ENCODE measurements at places on chromosomes 13 and 19.

DNA sequence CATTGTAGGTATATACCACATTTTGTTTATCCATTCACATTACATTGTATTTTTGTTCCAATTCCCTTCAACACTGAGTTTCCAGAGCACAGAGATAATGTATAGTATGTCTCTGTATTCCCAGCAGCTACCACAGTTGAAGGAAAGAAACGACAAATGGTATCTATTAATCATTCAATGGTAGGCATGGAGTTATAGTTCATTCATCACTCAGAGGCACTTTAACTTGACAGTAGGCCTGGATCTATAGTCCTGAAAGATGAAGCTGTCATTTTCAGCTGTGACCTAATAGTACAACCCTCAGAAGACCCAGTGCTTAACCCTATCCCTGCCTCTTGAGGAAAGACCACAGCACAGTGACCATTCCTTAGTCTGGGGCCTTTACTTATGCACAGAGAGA is 163.0 kb upstream of the TMTC4 start:
- DNase-seq, result no peak

GRCh38 chr19:17797424-17798201 is 2.7 kb downstream of the B3GNT3 start:
- DNase-seq, result peak; percentile 36

DNA sequence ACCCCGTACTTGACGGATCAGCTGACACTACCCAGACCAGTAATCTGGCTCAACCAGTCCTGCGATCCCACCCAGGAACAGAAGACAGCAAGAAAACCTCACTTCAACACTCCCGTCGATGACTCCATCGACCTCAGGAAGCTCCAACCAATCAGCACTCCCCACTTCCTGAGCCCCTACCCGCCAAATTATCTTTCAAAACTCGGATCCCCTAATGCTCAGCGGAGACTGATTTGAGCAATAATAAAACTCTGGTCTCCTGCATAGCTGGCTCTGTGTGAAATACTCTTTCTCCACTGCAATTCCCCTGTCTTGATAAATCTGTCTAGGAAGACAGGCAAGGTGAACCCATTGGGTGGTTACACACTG is 1.2 kb downstream of the LSM4 start:
- no peak for DNase-seq

- DNase-seq, result no peak
These were observed 519.5 kb downstream of the SUCLA2 start for GRCh38 chr13:47481536-47481935.

DNA sequence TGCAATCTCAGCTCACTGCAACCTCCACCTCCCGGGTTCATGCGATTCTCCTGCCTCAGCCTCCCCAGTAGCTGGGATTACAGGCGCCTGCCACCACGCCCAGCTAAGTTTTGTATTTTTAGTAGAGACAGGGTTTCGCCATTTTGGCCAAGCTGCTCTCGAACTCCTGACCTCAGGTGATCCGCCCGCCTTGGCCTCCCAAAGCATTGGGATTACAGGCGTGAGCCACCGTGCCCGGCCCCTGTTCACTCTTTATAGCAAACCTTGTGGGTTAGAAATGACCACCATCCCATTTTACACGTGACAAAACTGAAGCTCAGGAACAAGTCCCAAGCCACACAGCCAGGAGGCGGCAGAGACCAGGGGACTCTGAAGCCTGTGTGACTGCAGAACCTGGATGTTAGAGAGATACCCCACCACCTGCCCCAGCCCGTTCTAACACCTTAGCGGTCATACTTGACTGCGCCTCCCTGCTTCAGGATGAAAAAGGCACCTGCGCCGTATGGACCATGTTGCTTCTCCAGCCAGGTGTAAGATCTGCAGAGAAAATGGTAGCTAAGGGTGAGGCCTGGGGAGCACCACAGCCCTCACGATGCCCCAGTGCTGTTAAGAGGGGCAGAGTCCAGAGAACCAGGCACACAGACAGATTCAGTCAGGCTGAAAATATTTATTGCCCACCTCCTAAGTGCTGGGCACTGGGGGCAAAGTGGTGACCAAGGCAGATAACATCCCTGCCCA is 3.6 kb downstream of the DMAC2 start:
- DNase-seq, result no peak

- no peak for DNase-seq
These were observed 2850.4 kb upstream of the PCDH20 start for GRCh38 chr13:64266024-64266423.

DNA sequence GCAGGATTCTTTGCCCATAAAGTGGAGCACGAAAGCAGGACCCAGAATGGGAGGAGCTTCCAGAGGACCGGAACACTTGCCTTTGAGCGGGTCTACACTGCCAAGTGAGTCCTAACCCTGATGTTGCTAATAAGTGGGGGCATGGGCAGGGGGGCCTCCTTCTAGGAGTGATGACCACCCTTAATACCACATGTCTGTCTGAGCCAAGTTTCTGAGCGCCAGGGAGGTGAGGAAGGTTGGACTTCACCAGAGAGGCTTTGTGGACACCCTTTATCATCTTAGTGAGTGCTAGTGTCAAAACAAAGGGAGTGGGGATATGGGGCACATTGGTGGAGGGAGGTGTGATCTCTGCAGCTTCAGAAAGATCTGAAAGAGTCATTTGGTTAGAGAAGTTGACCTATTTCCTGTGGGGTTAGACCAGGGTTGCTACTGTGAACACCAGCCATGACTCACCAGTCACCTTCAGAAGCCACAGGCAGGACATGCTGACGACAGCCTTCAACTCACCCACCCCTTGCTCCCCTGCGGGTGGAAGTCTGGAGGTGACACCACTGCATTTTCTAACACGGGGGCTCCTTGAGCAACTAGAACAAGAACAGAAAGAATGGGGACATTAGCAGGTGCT is 8.8 kb downstream of the ALOX5AP start:
- DNase-seq, result peak; percentile 74

DNA sequence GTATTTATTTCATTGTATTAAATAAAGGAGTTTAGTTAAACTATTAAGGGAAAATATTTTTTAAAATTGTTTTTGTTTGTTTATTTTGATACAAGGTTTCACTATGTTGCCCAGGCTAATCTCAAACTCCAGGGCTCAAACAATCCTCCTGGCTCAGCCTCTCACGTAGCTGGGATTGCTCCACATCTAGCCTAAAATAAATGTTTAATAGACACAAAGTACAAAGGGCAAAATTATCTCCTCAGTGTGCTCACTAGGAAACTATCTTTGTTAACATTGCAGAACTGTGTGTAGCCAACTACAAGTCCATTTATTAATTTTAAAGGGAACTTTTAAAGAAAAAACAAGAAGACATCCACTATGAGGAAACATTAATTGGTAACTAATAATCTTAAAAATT is 207.2 kb upstream of the PCDH17 start:
- no peak for DNase-seq

DNA sequence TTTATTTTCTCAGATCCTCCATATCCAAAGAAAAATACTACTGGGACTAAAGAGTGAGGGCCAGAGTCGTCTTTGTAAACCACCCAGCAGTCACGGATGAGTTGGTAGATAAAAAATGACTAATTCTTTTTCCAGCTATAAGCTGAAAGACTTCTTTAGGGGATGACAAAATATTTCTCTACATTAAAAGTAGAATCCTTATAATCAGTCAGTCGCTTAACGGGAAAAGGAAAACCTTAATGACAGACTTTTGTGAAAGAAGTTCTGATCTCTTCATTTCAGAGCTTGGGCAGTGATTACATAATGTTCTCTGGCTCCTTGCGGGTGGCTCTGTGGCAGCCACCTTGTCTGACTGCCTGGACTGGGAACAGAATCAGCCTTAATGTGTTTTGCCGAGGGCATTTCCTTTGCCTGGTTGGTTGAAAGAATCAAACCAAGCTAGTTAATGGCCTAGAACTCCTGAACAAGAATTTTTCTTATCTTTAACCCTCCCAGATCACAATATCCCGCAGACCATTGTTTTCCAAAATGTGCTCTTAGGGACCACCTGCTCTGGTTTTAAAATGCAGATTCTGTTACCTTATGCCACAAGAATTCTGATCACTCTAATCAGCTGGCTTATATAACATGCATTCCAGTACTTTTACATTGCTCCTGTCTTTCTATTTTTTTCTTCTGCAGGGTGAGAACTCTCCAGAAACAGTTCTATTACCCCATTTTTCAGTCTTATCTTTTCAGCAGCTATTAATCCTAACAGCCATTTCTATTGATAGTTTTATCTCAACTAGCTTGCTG is 2.5 kb downstream of the ITM2B start:
- no peak for DNase-seq

DNA sequence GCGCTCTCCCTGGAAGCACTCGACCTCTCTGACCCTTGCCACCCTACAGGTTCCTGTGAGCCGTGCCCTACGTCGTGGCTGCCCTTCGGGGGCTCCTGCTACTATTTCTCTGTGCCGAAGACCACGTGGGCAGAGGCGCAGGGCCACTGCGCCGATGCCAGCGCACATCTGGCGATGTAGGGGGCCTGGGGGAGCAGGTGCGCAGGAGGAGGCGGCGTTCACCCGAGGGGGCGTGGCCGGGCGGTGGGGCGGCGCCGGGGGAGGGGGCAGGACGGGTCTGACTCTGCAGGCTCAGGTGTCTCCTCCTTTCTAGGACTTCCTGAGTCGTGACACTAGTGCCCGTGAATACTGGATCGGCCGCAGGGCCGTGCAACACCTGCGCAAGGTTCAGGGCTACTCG is 26.4 kb downstream of the CLEC4M start:
- peak; percentile 29 for DNase-seq

GRCh38 chr19:30590596-30591229 is 218.5 kb downstream of the ZNF536 start:
- DNase-seq, result no peak

DNA sequence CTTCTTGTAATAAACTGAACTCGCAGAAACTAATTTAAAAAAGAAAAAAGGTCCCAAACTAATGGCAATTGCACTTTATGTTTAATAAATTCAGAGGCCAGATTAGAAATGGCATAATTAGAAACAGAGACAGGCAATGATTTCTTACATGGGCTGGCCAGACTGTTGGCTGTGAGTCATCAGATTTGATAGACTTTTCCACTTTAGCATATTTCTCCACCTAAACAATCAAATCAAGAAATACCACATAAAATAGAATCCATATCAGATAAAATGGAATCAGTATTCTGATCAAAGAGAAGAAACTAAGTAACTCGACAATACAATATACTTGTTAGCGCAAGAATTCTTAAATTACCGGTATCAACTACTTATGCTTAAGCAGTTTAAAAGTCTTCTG is 29.0 kb downstream of the EXOSC8 start:
- no peak for DNase-seq

DNA sequence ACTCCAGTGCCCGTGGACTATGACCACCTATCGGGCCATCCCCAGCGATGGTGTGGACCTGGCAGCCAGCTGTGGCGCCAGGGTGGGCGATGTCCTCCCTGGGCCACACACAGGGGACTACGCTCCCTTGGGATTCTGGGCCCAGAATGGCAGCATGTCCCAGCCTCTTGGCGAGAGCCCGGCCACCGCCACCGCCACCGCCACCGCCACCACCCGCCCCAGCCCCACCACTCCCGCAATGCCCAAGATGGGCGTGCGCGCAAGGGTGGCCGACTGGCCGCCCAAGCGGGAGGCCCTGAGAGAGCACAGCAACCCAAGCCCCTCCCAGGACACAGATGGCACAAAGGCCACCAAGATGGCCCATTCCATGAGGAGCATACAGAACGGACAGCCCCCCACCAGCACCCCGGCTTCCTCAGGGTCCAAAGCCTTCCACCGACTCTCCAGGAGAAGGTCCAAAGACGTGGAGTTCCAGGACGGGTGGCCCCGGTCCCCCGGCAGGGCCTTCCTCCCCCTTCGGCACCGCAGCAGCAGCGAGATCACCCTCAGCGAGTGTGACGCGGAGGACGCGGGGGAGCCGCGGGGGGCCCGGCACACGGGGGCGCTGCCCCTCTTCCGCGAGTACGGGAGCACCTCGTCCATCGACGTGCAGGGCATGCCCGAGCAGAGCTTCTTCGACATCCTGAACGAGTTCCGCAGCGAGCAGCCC is 142.3 kb downstream of the DPF1 start:
- no peak for DNase-seq

DNA sequence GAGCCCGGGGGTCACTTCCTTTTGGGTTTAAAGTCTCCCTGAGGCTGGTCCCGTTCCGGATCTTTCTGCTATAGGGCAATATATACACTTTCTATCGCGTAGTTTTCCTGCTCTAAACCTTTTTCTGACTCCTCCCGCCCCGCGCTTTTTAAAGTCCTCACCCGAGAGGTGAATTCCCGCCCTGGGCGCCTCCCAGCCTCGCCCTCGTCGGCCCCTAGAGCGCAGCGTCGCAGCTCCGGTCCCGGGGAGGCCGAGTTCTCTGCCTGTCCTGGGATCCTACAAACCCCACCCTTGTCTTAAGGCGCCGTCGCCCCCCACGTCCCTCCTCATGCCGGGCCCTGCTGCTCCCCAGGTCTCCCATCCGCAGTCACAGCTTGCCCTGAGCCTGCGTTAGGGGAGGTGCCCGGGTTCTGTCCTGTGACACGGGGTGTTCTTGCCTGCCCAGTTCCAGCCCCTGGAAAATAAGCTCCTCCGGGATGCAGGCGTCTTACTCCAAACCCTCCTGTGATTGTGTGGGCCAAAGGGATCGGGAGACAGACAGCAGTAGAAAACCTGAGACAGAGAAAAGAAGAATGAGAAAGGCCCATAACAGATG is 491 bp downstream of the ZNF525 start:
- peak; percentile 33 for DNase-seq

GRCh38 chr19:19533841-19534240 is 4.2 kb upstream of the CILP2 start:
- no peak for DNase-seq

GRCh38 chr19:54180691-54181091 is 7.7 kb upstream of the TMC4 start:
- DNase-seq, result no peak

- DNase-seq, result no peak
These were observed 32.1 kb downstream of the CYP4F22 start for GRCh38 chr19:15540435-15540834.

DNA sequence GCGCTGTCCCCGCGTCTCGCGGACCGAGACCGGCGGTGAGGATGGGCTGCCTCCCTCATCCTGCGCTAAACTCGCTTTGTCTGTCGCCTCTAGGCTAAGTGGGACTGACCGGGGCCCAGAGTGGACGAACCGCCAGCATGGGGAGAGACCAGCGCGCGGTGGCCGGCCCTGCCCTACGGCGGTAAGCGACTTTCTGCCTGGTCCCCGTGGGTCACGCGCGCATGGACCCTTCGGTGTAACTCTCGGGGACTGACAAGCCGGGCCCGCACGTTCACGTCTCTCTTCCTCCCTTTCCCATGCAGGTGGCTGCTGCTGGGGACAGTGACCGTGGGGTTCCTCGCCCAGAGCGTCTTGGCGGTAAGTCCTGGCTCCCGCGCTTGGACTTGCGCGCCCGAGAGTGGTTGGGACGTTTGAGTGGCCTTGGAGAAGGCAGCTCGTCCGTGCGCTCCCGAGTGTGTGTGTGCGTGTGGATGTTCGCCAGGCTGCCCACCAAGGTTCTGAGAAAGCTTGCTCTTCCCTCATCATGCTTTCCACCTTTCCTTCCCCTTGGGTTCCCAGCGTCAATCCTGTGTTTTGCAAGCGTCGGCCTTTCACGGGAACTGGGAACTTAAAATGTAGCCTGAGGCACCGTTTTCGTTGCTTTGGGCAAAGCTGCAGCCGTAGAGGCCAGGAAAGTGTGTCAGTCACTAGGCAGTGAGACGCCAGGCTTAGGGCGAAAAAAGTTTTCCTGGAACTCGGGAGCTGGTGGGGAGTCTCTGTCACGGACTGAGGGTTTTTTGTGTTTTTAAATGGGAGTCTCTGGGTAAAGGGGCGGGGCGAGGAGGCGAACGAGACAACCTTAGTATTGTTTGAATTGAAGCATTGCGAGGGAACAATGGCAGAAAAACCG is 927 bp downstream of the COL4A2 start:
- no peak for DNase-seq
